Stimulated activated CD4-positive, alpha-beta T cell treated with anti-CD3 and anti-CD28 coated beads, Interleukin-15, amount 100 ng/mL, for 24 hours (primary cell): ENCODE measurements at places on chromosomes 7 and 10.

GRCh38 chr7:28239823-28240204 is 59.2 kb upstream of the JAZF1 start:
- peak; percentile 22 for DNase-seq

DNA sequence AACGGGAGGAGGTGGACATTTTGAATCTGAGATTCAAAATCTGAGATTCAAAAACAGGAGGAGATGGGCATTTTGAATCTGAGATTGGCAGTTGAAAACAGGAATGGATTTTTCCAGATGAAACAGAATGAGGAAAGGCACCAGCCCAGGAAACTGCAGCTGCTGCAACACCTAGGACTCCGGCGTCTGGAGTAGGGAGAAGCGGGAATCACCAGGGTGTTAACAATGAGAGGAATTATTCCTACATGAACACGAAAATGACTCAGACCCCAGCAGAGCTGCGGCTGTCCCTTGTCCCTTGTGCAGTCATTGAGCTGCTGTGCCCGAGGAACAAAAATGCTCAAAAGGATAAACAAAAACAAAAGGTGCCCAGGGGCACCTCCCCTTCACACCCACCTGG is 59.9 kb upstream of the KAT6B start:
- no peak for DNase-seq

DNA sequence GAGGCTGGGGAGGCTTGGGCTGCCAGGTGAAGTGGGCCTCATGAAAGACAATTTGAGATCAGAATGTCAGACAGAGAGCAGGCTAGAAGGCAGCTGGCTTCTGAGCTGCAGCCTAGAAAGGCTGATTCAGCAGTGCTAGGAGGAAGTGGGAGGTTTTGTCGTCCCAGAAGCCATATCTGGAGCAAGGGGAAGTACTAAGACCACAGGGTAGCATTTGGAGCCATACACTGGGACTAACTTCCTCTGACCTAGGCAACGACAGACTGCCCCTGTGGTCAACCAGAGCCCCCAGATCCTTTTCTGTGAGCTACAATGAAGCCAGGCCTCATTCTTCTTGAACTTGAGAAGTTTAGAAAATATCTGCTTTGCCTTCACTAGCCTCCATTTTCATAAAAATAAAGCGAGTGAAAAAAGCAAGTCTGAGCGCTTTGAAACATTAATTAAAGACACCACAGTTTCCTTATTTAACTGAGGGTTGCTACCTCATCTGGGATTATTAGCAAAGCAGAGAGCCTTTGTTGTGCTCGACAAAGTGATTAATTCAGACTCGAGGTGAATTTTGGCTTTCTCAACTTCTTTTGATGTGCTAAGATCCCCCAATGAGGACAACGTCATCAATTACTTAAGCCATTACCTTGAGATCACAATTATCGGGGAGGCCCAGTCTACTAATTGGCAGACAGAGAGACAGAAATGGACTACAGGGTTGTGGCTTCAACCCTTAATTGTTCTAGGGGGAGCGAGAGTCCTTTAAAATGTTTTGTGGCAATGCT is 26.6 kb downstream of the TBXAS1 start:
- no peak for DNase-seq

- DNase-seq: no peak
Observed at GRCh38 chr7:3510101-3511020, 209.3 kb downstream of the SDK1 start.

DNA sequence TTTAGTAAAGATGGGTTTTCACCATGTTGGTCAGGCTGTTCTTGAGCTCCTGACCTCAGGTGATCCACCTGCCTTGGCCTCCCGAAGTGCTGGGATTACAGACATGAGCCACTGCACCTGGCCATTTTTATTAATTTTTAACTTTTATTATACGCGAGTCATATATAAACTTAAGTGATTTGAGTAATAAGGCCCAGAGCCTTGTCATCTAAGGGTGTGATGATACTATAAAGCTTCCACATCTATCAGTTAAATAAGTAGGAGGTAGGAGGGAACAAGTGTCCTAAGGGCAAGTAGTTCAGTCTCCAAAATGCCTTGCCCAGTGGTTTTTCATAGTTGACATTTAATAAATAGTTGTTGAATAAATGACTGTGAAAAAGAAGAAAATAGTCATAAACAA is 13.3 kb upstream of the HILPDA start:
- DNase-seq: no peak
